Natural killer cell (primary cell): ENCODE measurements at places on chromosomes 6 and 20. TPM values are rescaled to one million over a fixed set of nuclear protein-coding genes. Genes with fewer than 3 reads are reported as not detected.

HTR1E gene
- total RNA-seq: not detected

PLCB4 gene
- 0.05 TPM for total RNA-seq

OPN5 gene
- not detected for total RNA-seq

SCRT2 gene
- not detected for total RNA-seq

PNLDC1 gene
- total RNA-seq: not detected

FAM209B gene
- 3.3 TPM for total RNA-seq

WFDC10A gene
- not detected for total RNA-seq

DNA sequence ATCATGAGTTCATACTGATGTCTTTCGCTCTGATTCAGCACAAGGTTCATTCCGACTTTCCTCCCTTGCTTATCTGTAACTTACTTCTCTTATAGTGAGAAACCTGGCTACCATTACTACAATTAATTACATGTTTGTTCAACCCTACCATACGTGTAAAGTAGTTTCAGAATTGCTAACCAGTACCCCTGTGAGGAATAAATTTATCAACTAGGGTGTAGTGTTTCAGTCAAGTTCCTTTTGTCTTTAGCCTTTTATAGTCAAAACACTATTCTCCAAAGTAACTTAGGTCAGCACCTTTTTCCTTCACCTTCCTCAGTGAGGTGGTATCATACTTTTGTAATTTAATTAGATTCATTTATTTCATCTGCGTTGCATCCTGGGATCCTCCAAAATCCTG lies 64.9 kb downstream of the MAP3K4 start:
- no peaks in the 10 kb centered on the region for H3K27me3 ChIP-seq
- H3K4me3 ChIP-seq: no peak overlapping the region
- H3K27ac ChIP-seq: no peak overlapping the region
- H3K4me1 ChIP-seq: no peaks in the 10 kb centered on the region
- no peaks in the 10 kb centered on the region for H3K36me3 ChIP-seq
- DNase-seq: no peak

DNA sequence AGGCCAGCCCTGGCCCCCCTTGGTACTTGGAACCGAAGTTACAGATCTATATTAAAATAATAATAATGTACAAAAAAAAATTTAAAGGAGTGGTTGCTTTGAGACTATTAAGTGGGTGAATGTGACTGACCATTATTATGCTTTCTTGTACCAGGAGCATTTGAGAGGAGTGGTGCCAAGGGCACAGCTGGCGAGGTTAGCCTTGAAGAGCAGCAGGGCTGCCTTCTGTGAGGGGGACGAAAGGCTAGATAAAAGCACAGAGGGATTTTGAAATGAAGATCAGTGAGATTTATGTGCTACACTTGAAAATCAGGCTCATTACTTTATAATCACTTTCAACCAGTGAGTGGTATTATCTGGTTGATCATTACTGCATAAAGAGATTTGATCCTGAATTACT lies 48.6 kb downstream of the FIG4 start:
- no peaks in the 10 kb centered on the region for H3K4me1 ChIP-seq
- peaks cover 48% of the 10 kb centered on the region for H3K36me3 ChIP-seq
- no peak overlapping the region for H3K27ac ChIP-seq
- H3K4me3 ChIP-seq: no peak overlapping the region

GRCh38 chr6:95417856-95418255 lies 159.5 kb upstream of the MANEA start:
- H3K36me3 ChIP-seq: no peaks in the 10 kb centered on the region
- H3K27me3 ChIP-seq: no peaks in the 10 kb centered on the region
- H3K27ac ChIP-seq: no peak overlapping the region
- H3K4me3 ChIP-seq: no peak overlapping the region
- DNase-seq: no peak

DNA sequence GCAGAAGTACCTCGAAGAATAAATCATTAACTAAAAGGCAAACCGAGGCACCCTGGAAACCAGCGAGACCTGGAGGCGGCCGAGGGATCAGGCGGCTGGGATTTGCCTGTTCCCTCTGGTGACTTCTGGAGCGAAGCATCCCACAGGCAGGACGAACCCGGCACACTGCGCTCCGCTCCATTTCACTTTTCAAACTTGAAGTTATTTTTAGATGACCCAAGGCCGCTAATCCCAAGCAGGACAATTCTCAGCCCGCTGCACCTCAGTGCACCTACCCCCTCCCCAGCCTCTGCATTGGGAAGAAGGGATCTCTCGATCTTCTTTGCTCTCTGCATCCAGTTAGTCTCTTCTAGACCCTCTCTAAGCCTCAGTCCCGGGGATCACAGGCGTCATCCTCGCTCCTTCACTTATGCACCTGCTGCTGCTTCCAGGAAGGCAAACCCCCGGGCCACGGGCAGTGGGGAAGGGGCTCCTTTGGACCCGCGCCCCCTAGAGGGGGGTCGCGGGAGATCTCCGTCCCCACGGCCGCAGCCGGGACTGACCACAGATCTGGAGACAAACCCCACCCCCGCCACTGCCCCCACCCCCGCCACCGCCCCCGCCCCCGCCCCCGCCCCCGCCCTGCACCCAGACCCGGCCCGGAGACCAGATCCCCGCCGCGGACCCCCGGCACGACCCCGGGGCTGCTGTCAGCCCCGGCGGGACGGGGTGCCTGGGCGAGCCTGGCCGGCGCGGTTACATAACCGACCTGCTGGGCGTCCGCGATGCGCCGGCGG lies 636 bp downstream of the RCAN2 start:
- no peak overlapping the region for H3K27ac ChIP-seq
- H3K4me3 ChIP-seq: no peak overlapping the region
- H3K36me3 ChIP-seq: no peaks in the 10 kb centered on the region

DNA sequence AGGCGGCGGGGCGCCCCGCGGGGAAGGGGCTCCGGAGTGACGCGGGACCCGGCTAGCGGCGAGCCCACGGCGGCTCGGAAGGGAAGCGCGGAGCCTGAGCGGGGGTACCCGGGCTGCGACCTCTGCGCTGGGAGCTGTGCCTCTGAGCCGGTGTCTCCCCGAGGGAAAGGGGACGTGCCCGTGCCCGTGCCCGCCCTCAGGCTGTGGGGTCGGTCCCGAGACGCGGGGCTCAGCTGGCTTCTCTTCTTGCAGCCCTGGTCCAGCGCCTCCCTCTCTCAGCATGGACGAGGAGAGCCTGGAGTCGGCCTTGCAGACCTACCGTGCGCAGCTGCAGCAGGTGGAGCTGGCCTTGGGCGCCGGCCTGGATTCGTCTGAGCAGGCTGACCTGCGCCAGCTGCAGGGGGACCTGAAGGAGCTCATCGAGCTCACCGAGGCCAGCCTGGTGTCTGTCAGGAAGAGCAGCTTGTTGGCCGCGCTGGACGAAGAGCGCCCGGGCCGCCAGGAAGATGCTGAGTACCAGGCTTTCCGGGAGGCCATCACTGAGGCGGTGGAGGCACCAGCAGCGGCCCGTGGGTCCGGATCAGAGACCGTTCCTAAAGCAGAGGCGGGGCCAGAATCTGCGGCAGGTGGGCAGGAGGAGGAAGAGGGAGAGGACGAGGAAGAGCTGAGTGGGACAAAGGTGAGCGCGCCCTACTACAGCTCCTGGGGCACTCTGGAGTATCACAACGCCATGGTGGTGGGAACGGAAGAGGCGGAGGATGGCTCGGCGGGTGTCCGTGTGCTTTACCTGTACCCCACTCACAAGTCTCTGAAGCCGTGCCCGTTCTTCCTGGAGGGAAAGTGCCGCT lies 686 bp downstream of the ZGPAT start:
- peak overlapping the region; percentile 52 for H3K27ac ChIP-seq
- H3K36me3 ChIP-seq: peaks cover 34% of the 10 kb centered on the region
- peak overlapping the region; percentile 43 for H3K4me3 ChIP-seq
- DNase-seq: peak; percentile 42
- H3K27me3 ChIP-seq: no peaks in the 10 kb centered on the region

- no peaks in the 10 kb centered on the region for H3K36me3 ChIP-seq
- no peaks in the 10 kb centered on the region for H3K4me1 ChIP-seq
- no peak for DNase-seq
- no peak overlapping the region for H3K4me3 ChIP-seq
Observed at GRCh38 chr6:68328156-68328555, 306.9 kb upstream of the ADGRB3 start.

DNA sequence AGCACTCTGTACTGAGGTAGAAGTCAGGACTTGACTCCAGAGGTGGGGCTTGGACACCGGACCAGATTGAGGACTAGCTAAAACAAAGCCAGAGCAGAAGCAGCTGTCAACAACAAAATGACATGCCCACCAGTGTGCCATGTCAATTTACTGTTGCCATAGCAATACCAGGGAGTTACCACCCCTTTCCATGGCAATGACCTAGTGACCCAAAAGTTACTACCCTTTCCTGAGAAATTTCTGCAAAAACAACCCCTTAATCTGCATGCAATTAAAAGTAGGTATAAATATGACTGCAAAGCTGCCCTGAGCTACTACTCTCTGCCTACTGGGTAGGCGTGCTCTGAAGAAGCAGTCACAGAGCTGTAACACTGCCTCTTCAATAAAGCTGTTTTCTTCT lies 21.0 kb downstream of the MAP3K5 start:
- DNase-seq: peak; percentile 35
- no peak overlapping the region for H3K4me3 ChIP-seq
- no peak overlapping the region for H3K27ac ChIP-seq
- H3K36me3 ChIP-seq: no peaks in the 10 kb centered on the region
- no peaks in the 10 kb centered on the region for H3K27me3 ChIP-seq

GRCh38 chr6:170174771-170175643 lies 115.9 kb downstream of the DLL1 start:
- DNase-seq: peak; percentile 17
- H3K27ac ChIP-seq: no peak overlapping the region
- H3K36me3 ChIP-seq: no peaks in the 10 kb centered on the region
- H3K4me3 ChIP-seq: no peak overlapping the region
- no peaks in the 10 kb centered on the region for H3K4me1 ChIP-seq

DNA sequence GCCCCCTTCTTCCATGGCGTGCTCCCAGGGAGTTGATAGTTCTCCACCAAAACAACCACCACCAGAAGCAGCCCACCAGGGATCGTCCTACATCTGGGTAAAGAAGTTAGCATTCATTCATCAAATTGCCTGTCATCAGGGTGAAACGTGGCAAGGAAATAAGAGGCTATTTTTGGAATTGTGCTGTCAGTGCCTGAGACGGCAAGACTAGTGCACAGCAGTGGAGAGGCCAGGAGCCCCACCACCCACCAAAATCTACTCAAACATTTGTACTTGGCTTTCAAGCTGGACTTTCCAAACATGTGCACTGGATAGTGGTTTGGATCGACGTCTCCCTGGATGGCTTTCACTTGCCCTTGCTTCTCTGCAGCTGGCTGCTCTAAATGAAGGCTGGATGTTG lies 44.8 kb downstream of the TXNDC5 start:
- no peak overlapping the region for H3K4me3 ChIP-seq
- no peaks in the 10 kb centered on the region for H3K36me3 ChIP-seq
- no peak overlapping the region for H3K27ac ChIP-seq
- DNase-seq: no peak

- H3K4me1 ChIP-seq: peaks cover 11% of the 10 kb centered on the region
- DNase-seq: no peak
- no peaks in the 10 kb centered on the region for H3K27me3 ChIP-seq
- no peak overlapping the region for H3K4me3 ChIP-seq
Observed at GRCh38 chr6:15909290-15910070, 219.4 kb upstream of the MYLIP start.

- peaks cover 29% of the 10 kb centered on the region for H3K27me3 ChIP-seq
- H3K36me3 ChIP-seq: no peaks in the 10 kb centered on the region
- peaks cover 10% of the 10 kb centered on the region for H3K4me1 ChIP-seq
- H3K4me3 ChIP-seq: no peak overlapping the region
Observed at GRCh38 chr6:17281497-17282481, 628 bp downstream of the RBM24 start.

GRCh38 chr6:3294921-3295871 lies 36.4 kb downstream of the PSMG4 start:
- no peak for DNase-seq
- H3K36me3 ChIP-seq: no peaks in the 10 kb centered on the region
- H3K4me3 ChIP-seq: no peak overlapping the region
- no peak overlapping the region for H3K27ac ChIP-seq
- no peaks in the 10 kb centered on the region for H3K27me3 ChIP-seq

- H3K27ac ChIP-seq: no peak overlapping the region
- DNase-seq: no peak
- H3K27me3 ChIP-seq: no peaks in the 10 kb centered on the region
- no peak overlapping the region for H3K4me3 ChIP-seq
Observed at GRCh38 chr6:143064271-143064670, 3.6 kb downstream of the AIG1 start.

- H3K27ac ChIP-seq: no peak overlapping the region
- H3K36me3 ChIP-seq: no peaks in the 10 kb centered on the region
- no peak overlapping the region for H3K4me3 ChIP-seq
- H3K27me3 ChIP-seq: peaks cover 39% of the 10 kb centered on the region
- H3K4me1 ChIP-seq: peaks cover 54% of the 10 kb centered on the region
- no peak for DNase-seq
Observed at GRCh38 chr20:44023515-44024371, 109.1 kb downstream of the TOX2 start.

- no peaks in the 10 kb centered on the region for H3K4me1 ChIP-seq
- H3K27ac ChIP-seq: no peak overlapping the region
- H3K4me3 ChIP-seq: no peak overlapping the region
Observed at GRCh38 chr6:117441824-117442264, 16.1 kb upstream of the ROS1 start.
